ENCODE measurements at places on chromosomes 16 and 17.
A peak's percentile ranks its signal among the peaks of the same experiment; 100 is the strongest.

- no peak for DNase-seq
These were observed 4.3 kb upstream of the AKAP1 start for GRCh38 chr17:57080718-57081117.

DNA sequence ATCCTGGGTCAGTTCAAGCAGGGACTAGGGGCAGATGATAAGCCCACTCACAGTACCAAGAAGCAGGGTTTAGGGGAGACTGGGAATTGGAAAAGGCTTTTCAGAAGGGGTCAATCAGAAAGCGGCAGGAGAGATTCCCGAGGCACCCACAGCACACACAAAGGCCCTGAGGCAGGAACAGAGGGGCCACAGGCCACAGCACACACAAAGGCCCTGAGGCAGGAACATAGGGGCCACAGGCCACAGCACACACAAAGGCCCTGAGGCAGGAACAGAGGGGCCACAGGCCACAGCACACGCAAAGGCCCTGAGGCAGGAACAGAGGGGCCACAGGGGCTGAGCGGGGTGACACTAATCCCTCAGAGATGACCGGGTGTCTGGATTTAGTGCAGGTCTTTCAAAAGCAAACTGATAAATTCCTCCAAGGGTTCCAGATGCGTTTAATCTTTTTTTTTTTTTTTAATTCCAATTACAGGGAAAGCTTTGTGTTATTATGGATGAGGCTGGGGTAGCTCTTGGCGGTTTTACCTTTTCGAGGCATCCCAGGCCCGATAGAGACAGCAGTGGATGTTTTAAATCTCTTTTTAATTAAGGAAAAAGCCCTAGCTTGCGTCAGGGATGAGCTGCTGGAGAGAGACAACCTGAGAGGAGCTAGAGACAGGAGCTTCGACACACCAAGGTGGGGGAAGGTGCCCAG, 31.0 kb upstream of the GINS2 start:
- no peak for DNase-seq

DNA sequence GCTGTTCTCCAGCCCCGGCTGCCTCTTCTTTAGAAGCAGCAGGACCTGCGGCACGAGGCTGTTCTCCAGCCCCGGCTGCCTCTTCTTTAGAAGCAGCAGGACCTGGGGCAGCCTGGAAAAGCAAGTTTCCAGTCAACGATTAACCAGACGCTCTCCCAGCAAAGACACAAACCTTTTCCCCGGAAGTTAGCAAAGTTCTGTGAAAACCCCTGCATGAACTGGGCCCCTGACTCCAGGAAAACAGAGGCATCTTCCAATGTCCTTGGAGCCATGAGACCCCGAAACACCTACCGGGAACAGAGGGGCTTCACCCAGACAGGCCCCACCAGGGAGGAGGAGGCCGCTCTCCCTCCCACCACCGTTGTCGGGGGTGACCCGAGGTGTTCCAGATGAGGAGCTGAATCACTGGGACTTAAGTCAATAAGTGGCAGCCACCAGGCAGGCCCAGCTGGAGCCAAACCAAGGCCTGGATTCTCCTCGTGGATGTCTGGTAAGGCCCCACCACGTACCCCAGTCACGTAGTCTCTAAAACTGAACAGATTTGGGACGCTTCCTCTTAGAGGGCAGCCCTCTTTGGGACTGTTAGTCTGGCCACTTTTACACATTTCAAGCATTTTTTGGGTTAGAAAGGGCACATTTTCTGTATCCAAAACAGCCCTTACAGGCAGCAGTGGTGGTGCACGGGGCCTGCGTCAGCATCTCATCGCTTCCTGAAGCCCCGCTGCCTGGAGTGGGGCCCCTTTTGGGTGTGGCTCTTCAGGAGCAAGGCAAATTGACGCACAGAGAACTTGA, at the start of gene RPH3AL:
Gene RPH3AL (minus strand): TSS at position 387 of the 792 bp plus-strand sequence. CDS start 25,264 bp downstream, outside the sequence.
- peak; percentile 49 for DNase-seq

GRCh38 chr16:83137326-83137781, 510.6 kb downstream of the CDH13 start:
- peak; percentile 78 for DNase-seq

GRCh38 chr17:50893183-50893993, 27.2 kb upstream of the TOB1 start:
- DNase-seq, result no peak

GRCh38 chr16:50144211-50144610, 8.9 kb upstream of the TENT4B start:
- no peak for DNase-seq

DNA sequence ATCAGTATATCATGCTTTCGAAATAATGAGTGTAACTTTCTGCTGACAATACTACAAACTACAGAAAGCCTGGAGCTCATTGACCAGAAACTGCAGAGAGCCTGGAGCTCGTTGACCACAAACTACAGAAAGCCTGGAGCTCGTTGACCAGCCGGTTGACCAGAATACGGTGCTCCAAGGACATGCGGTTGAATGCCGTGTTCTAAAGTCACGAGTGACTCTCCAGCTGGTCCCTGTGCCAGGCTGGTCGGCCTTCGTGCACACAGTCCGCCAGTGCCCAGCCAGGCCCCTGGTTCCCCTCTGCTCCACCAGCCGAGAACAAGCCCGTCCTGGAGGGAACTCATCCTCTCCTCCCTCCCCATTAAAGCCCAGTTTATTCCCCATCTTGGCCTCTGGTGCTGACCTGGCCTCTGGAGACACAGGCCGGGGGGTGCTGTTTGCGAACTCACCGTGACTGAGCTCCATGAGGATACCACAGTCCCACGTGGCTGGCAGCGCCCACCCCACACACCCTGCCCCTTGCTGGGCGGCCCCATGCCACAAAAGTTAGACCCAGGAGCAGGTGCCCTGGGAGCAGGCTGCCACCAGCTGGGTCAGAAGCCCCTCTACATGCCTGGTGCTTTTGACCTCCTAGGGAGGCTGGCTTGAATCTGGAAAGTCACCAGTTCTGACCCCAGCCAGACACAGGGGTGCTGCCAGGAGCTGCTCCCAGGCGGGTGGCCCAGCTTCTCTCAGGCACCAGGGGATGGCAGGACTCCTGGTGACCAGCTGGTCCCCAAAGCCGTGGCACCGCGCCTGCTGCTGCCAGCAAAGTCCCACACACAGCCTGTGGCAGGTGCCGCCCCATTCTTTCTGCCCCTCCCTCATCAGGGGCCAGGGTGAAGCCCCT, 15.5 kb upstream of the CDH15 start:
- peak; percentile 33 for DNase-seq

DNA sequence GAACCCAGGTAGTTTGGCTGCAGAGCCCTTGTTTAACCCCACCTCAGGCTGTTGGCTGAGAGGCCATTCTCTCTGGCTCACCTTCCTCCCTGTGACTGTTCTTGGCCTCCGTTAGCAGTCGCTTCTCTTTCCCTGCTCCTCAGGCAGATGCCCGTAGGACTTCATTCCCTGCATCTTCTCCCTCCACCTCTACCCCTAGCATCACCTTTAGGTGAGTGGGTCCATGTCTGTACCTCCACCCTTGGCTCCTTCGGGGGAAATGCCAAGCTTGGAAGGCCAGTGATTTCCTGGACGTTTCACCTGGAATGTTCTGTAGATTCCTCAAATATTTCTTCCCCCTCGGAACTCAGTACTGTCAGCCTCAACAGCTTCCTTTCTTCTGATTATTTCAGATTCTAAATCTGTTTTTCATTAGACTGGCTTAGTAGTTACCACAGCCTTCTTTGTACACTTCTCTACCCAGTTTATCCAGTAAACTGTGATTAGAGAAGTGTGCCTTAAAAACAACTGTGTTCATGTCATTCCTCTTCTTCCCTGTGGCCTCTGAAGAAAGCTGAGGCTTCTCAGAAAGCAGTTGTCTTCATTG, 227.9 kb downstream of the MSI2 start:
- peak; percentile 66 for DNase-seq

- DNase-seq, result no peak
These were observed 51.0 kb upstream of the TOM1L1 start for GRCh38 chr17:54849660-54850059.

- no peak for DNase-seq
These were observed 265.9 kb downstream of the SOX9 start for GRCh38 chr17:72386619-72387237.

GRCh38 chr16:57534881-57535658, 1.3 kb downstream of the CCDC102A start:
- DNase-seq, result peak; percentile 11

GRCh38 chr17:57607553-57608120, 137.5 kb downstream of the CCDC182 start:
- DNase-seq, result no peak

DNA sequence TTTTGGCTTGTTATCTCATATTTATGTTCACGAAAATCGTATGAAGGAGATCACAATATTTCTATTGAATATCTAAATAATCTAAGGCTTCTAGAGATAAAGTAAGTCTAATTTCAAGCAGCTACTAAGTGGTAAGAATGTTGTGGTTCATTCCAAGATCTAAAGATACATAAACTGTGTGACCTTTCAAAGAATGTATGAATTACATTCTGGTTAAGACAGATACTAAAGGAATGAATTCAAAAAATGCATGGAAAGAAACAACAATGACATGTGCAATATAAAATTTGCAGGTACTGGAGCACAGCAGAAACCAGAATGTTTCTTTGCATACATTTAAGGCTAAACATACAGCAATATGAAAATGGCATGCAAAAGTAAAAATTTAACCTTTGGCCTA, 1214.6 kb downstream of the CDH8 start:
- no peak for DNase-seq

DNA sequence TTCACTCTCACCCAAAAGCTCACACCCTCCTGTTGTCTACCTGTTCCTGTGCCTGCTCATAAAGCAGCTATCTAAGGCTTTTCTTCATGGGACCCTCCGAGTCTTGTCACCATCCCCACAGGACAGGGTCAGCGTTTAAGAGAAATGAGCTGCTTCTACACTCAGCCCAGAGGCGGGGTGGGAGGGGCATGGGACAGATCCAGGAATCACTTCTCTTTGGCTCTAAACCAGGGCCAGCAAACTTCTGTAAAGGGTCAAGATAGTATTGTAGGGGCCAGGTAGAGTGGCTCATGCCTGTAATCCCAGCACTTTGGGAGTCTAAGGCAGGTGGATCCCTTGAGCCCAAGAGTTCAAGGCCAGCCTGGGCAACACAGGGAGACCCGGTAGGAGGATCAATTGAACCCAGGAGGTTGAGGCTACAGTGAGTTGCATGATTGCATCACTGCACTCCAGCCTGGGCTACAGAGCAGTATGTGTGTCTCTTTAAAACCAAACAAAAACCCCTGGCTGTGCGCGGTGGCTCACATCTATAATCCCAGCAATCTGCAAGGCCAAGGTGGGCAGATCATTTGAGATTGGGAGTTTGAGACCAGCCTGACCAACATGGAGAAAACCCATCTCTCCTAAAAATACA, 23.2 kb upstream of the KLHL11 start:
- DNase-seq, result no peak

DNA sequence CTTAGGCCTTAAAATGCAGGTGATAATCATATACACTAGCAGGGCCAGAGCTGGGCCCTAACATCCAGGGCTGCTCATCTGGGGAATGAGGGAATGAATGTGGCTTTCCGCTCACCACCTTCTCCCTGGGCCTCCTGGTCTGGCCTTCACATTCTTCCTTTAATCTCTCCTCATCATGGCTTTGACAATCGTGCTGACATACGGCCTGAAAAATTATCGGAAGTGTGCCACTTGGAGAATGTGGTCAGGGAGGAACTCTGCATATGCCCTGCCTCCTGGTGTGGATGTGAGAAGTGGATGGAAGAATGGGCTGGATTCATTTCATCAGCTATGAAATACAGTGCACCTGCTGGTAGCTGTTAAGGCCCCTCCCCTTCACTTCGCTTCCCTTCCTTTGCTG, 2.4 kb downstream of the WSCD1 start:
- DNase-seq, result no peak

GRCh38 chr16:57191056-57191571, 5.0 kb downstream of the RSPRY1 start:
- DNase-seq, result no peak

- DNase-seq, result no peak
These were observed 13.8 kb downstream of the CHST6 start for GRCh38 chr16:75481475-75481874.

DNA sequence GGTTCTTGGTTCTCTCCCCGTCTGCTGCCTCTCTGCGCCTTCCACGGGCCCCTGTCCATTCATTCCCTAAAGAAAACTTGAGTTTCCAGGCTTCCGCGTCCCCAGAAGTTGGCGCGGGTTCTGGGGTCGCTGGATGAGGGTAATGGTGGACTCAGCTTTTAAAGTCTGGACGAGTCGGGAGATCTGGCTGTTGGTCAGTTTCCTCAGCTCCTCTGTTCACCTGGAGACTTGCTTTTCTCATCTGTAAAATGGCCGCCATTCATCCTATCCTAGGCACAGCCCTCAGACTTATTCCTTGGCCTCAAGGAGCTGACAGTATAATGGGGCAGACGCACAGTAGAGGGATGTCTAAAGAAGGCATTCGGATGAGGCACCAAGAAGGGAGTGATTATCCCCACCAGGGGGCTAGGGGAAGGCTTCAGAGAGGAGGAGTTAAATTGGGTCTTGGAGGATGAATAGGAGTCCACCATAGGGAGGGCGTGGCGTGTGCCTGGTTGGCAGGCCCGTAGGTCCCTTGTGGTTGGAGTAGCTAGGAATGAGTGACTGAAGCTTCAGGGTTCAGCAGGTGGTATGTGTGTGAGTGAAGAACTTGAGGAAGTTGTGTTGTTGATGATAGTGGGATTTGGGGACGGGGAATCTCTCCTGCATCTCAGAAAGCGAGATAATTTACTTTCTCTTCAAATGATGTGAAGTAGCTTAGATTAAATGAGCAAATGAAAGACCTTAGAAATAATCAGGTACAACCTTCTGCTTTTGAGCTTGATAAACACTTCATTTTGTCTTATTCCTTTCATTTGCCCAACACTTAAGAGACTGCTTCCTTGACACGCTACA, 652 bp downstream of the VPS35L start:
- DNase-seq, result no peak

DNA sequence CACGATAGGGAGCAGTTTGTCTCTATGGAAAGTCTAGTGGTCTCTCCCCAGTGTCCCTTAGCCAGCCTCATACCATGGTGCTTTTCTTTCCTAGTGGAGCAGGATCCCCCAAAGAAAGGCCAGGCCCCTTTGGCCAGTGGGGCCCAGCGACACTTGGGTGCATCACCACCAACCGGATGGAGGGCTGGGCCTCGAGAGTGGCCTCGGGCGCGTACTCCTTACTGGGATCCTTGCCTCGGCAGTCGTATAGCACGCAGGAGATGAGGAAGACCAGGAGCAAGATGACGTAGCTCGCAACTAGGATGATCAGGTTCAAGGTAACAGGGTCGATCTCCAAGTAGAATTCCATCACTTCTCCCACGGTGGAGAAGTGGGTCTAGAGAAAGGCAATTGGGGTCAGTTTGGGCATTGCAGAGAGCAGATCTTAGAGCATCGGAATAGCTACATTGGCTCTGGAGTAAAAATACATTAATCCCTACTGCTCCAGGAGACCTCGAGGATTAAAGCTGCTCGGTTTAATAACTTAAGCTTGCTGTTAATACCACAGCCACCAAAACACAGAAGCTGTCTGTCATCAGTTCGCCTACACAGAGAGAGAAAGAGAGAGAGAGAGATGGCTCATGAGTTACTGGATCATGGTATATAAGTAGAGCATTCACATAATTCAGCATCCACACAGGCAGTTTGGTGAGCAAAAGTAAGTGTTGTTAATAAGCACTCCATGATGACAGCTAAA, at the start of gene SMIM36:
Gene SMIM36 (minus strand): TSS at position 467 of the 736 bp plus-strand sequence.
- DNase-seq, result no peak

Data from AG20443 (cell line).